ENCODE measurements at places on chromosomes 5 and 9.

DNA sequence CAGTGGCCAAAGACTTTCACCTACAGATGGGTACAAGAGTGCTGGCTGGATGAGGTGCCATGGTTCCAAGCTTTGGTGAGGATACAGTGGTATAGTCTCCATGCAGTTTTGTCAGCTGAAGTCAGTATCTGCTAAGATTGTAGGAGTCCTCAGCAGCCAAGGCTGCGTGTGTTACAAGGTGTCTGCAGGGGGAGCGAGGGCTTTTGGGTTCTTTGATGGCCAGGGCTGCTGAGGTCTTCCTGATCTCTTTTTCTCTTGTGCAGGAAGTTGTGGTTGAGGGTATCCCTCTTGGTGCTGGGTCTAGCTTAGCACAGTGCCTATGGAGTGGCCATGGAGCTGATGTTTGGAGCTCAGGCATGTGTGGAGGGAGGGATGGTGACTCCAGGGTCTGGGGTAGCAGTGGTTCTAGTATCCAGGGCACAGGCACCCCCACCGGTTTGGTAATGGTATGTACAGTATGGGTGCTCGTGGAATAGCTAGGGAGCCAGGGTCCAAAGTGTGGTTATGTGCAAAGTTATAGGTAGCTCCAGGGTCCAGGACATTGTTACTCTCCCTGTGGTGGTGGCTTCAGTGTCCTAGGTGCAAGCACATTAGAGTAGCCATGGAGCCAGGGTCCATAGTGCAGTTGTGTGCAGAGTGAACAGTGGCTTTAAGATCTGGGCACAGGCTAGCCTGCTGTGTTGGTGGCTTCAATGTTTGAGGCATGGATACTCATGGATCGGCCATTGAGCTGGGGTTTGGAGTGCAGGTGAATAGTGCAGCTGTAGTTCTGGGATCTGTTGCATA lies 36.7 kb downstream of the CNTLN start:
- no peak for DNase-seq

- DNase-seq, result no peak
Observed at GRCh38 chr5:13253111-13253510, 691.4 kb downstream of the DNAH5 start.

DNA sequence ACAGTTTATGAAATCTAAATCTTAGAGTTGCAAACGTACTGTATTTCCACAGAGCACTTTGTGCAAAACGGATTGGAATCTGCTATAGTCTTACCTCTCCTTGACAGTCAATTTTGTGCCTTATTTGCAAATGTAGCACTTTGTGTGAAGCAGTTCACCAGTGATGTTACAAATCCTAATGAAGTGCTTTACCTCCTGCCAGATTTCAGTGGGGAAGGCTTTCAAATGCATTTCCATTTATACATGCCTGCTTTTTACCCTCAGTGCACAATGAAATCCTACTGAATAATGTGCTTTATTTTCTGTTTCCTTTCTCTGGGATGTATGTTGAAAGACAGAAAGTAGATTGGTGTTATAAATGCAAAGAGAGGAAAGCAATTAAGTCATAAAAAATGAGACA lies 2141.6 kb upstream of the C9orf72 start:
- DNase-seq, result no peak

DNA sequence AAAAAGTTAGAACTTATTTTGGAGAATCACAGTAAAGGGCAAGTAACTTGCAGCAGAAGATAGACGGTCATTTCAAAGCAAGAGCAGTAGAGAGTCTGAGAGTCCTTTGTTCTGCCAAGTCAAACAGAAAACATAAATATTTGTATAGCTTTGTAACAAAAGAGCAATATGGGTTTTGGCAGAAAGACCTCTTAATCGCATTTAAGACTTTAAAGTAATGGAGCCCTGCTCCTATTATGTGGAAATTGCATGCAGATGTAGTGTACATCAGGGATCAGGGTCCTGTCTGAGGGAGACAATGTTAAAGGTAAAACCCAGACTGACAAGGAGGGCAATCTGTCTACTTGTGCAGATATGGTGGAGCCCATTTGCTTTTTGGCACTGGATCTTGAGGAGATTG lies 87.2 kb downstream of the PGM5 start:
- DNase-seq, result no peak

DNA sequence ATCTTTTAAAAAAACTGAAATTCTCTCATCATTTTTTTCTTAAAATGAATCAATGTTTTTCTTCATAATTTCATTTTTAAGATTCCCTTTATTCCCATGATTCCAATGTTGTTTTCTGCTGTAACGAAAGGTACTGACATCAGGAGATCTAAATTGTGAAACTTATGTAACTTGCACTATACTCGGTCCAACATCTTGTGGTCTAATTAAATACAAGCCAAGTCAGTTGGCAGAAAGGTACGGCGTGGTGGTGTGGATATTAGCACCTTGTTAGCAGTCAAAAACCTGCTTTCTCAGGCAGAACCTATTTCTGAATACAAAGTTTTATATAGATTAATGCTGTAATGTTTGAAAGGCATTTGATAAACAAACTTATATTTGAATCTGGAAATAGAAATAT lies 20.1 kb downstream of the RORB start:
- DNase-seq, result no peak

GRCh38 chr9:81591791-81592190 lies 97.6 kb downstream of the TLE1 start:
- DNase-seq, result no peak

- no peak for DNase-seq
Observed at GRCh38 chr9:124010665-124011321, 775 bp upstream of the LHX2 start.

DNA sequence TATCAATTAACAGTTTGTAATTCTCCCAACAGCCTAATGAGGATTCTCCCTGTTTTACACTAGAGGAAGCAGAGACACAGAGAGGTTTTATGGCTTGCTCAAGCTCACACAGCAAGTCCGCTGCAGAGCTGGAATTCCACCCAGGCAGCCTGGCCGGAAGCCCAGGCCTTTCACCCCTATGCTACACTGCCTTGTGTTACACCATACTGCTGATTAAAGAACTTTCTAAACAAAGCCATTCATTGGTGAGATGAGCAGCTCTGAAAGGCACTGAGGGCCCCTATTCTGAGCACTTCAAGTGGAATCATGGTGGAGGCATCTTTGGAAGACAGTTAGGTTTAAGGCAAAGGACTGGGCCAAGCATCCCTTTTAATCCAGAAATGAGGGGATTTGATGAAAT lies 14.7 kb upstream of the LARP1 start:
- DNase-seq, result no peak

- no peak for DNase-seq
Observed at GRCh38 chr5:17326600-17327037, 109.2 kb downstream of the BASP1 start.

GRCh38 chr5:180118391-180118791 lies 46.8 kb upstream of the RNF130 start:
- DNase-seq, result no peak

- no peak for DNase-seq
Observed at GRCh38 chr5:35482167-35482755, 135.4 kb upstream of the SPEF2 start.

GRCh38 chr9:18976709-18977531 lies 56.1 kb downstream of the SAXO1 start:
- no peak for DNase-seq

DNA sequence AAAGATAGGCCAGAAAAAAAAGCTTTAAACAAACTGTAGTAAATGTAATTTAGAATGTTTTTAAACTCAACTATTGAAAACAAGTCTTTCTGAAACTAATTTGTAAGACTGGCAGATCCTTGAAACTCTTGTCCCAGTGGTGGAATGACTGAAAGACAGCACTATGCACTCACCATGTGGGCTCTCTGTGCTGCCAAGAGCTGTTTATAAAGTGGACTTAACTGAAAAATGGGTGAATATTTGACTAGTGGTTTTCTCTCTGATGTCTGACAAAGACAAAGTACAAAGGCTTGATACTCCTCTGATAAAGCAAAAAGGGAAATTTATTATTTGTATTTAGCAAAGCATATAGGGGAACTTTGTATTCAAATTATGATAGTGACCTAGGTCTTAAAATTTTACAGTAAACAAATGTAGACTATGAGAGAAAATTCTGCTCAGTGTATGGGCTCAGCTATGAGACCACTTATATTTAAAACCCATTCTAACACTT lies 635.4 kb downstream of the NR2F1-AS1 start:
- DNase-seq, result no peak

GRCh38 chr9:91465420-91465819 lies 41.8 kb upstream of the NFIL3 start:
- no peak for DNase-seq

- no peak for DNase-seq
Observed at GRCh38 chr9:96381125-96381524, 2.4 kb downstream of the SLC35D2 start.

GRCh38 chr5:81070571-81071255 lies 110.5 kb downstream of the RASGRF2 start:
- no peak for DNase-seq

DNA sequence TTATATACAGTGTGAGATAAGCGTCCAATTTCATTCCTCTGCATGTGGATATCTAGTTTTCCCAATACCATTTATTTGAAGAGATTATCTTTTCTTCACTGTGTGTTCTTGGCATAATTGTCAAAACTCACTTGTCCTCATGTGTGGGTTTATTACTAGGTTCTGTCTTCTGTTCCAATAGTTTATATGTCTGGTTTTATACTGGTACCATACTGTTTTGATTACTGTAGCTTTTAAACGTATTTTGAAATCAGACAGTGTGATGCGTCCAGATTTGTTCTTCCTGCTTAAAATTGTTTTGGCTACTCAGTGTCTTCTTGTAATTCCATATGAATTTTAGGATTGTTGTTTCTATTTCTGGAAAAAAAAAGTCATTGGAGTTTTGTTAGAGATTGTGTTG lies 10.2 kb downstream of the NDUFAF2 start:
- no peak for DNase-seq

DNA sequence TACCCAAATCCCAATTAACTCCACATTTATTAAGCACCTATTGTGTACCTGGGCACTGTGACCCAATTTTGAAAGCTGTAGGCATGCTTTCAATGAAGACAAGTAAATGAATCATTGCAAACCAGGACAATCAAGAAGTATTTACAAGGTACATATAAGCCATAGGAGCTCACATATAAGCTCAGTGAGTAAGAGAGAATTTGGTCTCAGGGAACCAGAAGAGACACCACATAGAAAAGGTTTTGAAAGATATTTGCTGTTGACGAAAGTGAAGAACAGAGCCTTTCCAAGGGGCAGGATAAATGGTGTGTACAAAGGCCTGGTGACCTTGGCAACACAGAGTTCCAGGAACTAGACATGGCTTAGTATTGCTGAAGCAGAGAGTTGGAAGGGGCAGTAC lies 187.6 kb downstream of the CD180 start:
- no peak for DNase-seq

GRCh38 chr5:42806701-42807262 lies 4.9 kb downstream of the SELENOP start:
- no peak for DNase-seq

DNA sequence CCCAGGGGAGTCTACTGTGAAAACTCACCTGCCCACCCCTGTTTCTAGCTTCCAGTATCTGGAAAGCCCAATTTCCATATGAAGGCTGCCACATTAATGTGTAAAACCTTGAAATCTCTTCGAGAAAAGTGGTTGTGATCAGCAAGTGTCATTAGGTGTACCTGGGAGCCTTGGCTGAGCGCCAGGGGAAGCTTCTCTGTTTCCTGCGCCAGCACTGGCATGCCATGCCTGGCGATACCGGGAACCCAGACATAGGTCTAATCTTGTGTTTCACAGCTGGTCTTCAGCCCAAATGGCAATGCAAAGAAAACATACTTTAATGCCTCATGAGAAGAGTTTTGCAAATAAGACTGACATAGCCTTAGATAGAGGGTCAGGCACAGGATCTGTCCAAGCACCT lies 101.6 kb downstream of the TENT4A start:
- DNase-seq, result no peak

GRCh38 chr9:133707763-133708245 lies 30.3 kb downstream of the SARDH start:
- no peak for DNase-seq

GRCh38 chr9:134127065-134127580 lies 8.8 kb upstream of the WDR5 start:
- no peak for DNase-seq

- peak; percentile 62 for DNase-seq
Observed at GRCh38 chr9:96327694-96328352, 25.8 kb upstream of the HSD17B3 start.

GRCh38 chr5:109410389-109411148 lies 795 bp upstream of the PJA2 start:
- DNase-seq, result peak; percentile 26

- DNase-seq, result no peak
Observed at GRCh38 chr9:134533850-134534588, 107.6 kb upstream of the COL5A1 start.

GRCh38 chr5:103425686-103426454 lies 136.7 kb downstream of the NUDT12 start:
- DNase-seq, result no peak

DNA sequence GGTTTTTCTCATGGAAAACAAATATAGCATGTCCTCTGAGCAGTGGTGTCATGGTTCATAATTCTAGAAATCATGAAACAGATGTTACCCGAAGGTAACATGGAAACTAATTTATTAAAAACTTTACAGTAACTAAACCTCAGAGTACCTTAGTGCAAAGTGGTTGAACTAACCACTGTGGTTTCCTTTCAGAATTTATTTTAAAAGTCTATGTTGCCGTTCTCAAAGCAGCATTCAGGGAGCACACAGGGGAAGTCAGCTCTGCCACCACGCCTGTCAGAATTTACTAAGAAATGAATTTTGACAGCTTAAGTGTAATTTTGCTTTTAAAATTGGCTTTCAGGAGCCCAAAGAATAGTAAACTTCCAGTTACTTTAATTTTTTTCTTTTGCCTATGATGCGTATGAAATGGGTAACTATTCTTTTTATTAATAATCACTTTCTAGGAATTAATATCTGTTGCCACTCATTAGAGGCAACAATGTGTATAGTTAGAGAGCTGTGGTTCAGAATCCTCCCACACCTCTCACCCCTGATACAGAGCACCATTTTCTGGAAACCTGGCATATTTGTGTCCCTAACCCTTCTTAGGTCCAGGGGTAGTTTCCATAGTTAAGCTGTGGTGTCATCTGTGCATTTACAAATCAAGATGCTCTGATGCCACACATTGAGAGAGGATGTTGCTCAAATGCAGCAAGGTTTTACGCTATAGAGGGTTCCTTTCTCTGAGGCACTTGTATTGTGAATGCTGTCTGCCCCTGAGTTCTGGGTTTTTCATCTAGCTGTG lies 202.6 kb downstream of the ZSWIM6 start:
- peak; percentile 23 for DNase-seq

DNA sequence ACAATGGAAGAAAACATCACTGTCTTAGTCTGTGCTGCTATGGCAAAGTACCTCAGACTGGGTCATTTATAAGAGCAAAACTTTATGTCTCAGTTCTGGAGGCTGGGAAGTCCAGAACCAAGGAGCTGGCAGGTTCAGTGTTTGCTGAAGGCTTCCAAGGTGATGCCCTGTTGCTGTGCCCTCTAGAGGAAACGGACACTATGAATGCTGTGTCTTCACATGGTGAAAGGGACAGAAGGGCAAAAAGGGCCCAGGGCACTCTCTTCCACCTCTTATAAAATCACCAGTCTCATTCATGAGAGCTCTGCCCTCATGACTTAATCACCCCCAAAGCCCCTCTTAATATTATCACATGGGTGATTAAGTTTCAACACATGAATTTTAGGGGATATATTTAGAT lies 143.5 kb downstream of the FANCC start:
- no peak for DNase-seq

Data from GM10248 (cell line).